ENCODE measurements at places on chromosomes 11 and 22.

- no peaks in the 10 kb centered on the region for H3K4me1 ChIP-seq
- DNase-seq: no peak
- no peaks in the 10 kb centered on the region for H3K36me3 ChIP-seq
- H3K4me3 ChIP-seq: no peak overlapping the region
These were observed 34.9 kb downstream of the P4HA3 start for GRCh38 chr11:74276581-74276980.

- H3K27me3 ChIP-seq: peaks cover 5% of the 10 kb centered on the region
- H3K36me3 ChIP-seq: no peaks in the 10 kb centered on the region
- H3K27ac ChIP-seq: no peak overlapping the region
- no peak for DNase-seq
These were observed 9.7 kb upstream of the RNF141 start for GRCh38 chr11:10550503-10551289.

DNA sequence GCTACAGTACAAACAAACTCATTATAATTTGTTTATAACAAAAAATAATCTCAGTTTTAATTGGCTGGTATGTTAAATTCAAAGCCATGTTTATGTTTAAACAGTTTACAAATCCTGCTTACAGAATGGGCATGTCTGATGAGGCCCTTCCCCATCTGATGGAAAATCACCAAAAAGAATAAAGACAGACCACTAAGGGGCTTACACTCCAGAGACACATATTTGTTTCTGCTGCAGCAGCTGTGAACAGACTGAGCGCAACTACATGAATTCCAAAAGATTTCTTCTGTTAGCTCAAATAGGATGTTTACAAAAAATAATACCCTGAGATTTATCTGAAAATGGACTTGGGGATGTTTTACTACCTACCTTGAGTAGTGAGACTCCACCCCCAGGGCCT, 174.7 kb upstream of the PITPNB start:
- no peaks in the 10 kb centered on the region for H3K4me1 ChIP-seq
- no peak for DNase-seq
- H3K36me3 ChIP-seq: no peaks in the 10 kb centered on the region
- H3K27ac ChIP-seq: no peak overlapping the region

- H3K27ac ChIP-seq: no peak overlapping the region
- H3K36me3 ChIP-seq: no peaks in the 10 kb centered on the region
- no peaks in the 10 kb centered on the region for H3K4me1 ChIP-seq
- H3K4me3 ChIP-seq: no peak overlapping the region
- H3K27me3 ChIP-seq: no peaks in the 10 kb centered on the region
These were observed 159.3 kb downstream of the CASP12 start for GRCh38 chr11:104738918-104739317.

GRCh38 chr11:1557904-1558774, 13.9 kb downstream of the DUSP8 start:
- H3K36me3 ChIP-seq: peaks cover 7% of the 10 kb centered on the region
- H3K4me1 ChIP-seq: no peaks in the 10 kb centered on the region
- no peak overlapping the region for H3K4me3 ChIP-seq
- DNase-seq: no peak
- peaks cover 6% of the 10 kb centered on the region for H3K27me3 ChIP-seq

- H3K36me3 ChIP-seq: no peaks in the 10 kb centered on the region
- DNase-seq: no peak
- H3K4me1 ChIP-seq: peaks cover 75% of the 10 kb centered on the region
- no peak overlapping the region for H3K27ac ChIP-seq
- H3K4me3 ChIP-seq: no peak overlapping the region
- H3K27me3 ChIP-seq: no peaks in the 10 kb centered on the region
These were observed 60.3 kb downstream of the SYTL2 start for GRCh38 chr11:85750646-85751045.

Data from CD4-positive, alpha-beta T cell (primary cell).